Right lung (tissue), 10 donors: ENCODE measurements at places on chromosomes 3 and 15. TPM values are rescaled to one million over a fixed set of nuclear protein-coding genes. Genes with fewer than 3 reads are reported as not detected.

DNA sequence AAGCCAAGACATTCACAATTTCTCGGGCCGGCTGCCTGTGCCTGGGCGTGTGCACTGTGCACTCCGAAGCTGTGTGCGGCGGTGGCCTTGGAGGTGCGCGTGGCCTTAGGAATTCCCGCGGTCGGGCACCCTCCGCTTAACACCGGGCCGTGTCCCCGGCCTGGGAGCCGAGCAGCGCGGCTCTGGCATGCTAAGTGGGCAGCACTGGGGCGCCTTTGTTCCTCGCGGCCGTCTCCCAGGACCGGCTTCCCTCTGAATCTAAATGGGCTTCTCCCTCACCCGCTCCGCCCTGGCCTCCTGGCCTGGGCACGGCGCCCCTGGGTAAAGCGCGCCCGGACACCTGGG, 498 bp upstream of the ARNT2 start:
- no peak for DNase-seq

DNA sequence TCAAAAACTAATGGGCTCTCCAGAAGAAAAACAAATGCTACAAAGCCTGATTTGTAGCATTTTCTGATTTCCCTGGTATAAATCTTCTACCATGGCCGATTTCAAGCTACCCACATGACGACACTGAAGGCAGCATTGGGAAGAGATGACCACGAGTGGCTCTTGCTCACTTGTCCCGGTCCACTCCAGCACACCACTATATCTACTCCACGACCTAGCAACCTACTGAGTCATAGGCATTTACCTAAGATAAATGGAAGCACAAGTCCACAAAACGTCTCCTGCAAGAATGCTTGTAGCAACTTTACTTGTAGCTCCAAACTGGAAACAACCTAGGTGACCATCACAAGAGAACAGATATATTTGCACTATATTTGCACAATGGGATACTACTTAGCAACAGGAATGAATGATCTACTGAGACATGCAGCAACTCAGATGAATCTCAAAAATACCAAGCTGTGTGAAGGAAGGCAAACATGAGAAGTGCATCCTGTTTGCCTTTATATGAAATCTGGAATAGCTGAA, 60.8 kb upstream of the HES1 start:
- no peak for DNase-seq

The PHLDB2 gene
- 59.3 TPM for polyA plus RNA-seq

DNA sequence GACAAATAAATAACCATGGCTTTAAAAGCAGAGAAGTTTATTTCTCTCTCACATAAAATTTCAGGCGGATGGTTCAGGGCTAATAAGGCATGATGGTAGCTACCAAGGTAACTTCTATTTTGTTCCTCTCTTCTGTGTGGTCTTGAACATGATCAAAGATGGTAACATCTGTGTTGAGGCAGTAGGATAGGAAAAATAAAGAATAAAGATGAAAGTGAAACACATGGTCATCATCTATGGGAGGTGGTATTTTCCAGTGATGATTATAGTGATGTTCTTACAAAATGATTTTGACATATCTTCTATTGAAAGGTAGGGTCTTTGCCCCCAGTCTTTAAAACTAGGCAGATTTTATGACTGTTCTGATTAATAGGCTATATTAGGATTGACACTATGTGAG, 14.2 kb upstream of the SST start:
- DNase-seq, result no peak
